ENCODE measurements at places on chromosomes 1 and 21. TPM values are rescaled to one million over a fixed set of nuclear protein-coding genes. Genes with fewer than 3 reads are reported as not detected.

- DNase-seq, result no peak
Observed at GRCh38 chr1:201672685-201673084, 133.8 kb downstream of the NAV1 start.

DNA sequence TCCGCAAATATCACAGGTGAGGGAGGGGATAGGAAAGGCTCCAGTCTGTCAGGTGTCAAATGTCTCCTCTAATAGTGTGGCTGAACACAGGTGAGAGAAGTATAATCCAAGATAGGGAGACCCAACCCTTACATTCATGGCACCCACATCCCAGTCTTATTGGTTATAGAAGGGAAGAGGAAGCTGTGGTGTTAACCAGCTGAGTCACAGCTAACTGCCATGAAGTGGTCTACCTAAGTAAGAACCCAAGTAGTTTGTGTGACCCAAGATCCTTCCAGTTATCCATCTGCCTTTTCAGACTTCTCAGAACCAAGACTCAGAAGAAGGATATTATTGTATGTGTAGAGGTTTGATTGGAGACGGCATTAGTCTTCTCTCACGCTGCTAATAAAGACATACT, 37.1 kb downstream of the DDAH1 start:
- DNase-seq, result no peak

- DNase-seq, result no peak
Observed at GRCh38 chr1:172107316-172107975, 266.1 kb downstream of the DNM3 start.

- DNase-seq, result no peak
Observed at GRCh38 chr1:204858363-204858821, 12.3 kb upstream of the NFASC start.

DNA sequence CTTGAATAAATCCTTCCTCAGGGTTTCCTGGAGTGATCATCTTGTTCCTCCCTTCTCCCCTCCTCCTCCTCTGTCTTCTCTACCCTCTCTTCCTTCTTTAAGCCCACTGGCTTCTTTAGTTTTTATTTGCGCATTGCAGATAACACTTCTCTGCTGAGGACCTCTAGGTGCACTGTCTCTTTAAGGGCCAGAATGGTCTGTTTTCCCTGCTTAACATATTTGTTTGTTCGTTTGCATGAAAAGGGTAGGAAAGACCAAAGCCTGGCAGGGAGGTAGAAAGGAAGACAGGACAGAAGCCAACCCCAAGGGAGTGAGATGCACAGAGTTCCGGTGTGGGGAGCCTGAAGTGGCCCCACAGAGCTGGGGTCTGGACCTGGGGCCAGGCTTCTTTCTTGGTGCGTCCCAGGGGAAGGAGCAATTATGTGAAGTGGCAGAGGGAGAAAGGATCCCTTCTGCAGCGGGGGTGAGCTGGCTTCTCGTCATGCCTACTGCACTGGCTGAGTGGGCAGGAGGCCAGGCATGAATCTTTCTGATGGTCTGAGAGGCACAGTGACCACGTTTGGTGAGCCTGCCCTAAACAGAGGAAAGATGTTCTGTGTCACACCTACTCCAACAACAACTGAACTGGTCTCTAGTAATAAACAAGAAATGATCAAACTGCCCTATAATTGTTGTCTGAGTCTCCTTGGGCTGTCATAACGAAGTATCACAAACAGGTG, 232.7 kb downstream of the KCNJ6 start:
- no peak for DNase-seq

GRCh38 chr1:16999863-17000262, 11.9 kb downstream of the ATP13A2 start:
- DNase-seq, result no peak

DNA sequence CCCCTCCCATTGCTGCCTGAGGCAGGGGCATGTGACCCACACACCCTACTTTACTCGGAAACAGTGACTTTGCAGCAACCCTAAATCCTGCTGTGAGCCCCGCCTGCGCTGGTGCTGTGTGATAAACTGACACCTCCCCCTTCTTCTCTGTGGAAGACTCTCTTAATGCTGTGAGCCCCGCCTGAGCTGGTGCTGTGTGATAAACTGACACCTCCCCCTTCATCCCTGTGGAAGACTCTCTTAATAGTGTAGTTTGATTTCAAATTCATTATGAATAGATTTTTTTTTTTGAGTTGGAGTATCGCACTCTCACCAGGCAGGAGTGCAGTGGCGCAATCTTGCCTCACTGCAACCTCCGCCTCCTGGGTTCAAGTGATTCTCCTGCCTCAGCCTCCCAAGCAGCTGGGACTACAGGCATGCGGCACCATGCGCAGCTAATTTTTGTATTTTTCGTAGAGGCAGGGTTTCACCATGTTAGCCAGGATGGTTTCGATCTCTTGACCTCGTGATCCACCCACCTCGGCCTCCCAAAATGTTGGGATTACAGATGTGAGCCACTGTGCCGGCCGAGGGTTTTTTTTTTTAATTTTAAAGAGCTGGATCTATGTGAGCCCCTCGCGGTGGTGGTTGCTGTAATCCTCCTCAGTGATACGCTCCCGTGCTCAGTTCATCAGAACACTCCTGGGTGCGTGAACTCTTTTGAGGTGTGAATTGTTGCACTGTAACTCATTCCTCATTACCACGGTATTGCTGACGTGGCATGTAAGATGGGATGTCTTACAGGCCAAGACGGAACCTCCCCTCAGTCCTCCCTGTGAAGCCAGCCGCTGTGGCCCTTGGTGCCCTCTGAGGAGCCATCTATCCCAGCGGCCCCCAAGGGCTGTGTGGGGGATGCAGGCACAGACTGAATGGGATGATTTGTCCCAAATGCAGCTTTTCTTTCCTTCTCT, 60.3 kb downstream of the GALNT2 start:
- DNase-seq, result no peak

GRCh38 chr1:178371933-178372388, 124.8 kb downstream of the CLEC20A start:
- DNase-seq, result no peak

DNA sequence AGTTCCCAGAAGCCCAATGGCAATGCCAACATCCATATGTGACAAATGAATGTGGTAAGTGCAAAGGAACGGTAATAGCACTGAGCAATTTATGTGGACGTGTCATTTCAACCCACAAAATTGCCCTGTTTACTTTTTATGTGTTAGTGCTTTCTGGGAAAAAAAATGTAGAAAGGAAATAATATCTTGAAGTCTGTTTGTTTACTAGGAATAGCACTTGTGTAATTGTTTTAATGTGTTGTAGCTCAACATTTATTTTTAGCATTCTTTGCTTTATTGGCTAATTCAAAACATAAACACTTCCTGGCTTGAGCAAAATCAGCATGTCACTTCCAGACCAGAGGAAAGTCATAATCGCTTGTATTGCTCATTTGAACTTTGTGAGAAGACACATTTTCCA, 224.8 kb upstream of the KCNK2 start:
- DNase-seq, result no peak

- no peak for DNase-seq
Observed at GRCh38 chr1:14160781-14161180, 437.7 kb upstream of the KAZN start.

DNA sequence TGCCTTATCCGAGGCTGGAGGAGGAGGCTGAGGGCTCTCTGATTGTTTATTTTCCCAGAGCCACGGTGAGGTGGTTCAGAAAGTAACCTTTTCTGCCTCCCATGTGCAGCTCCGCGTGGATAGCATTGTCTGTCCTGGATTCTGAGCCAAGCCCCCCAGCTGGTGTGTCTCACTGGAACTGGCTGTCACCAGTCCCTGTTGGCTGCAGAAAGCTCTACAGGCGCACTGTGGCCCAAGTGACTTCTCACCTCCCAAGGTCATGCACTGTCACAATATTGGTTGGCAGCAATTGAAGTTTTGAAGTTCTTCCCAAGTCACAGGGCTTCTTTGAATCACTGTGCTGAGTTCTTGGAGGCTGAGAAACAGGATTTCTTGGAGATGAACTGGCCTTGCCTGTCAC, 8.2 kb downstream of the BMP8A start:
- peak; percentile 43 for DNase-seq

DNA sequence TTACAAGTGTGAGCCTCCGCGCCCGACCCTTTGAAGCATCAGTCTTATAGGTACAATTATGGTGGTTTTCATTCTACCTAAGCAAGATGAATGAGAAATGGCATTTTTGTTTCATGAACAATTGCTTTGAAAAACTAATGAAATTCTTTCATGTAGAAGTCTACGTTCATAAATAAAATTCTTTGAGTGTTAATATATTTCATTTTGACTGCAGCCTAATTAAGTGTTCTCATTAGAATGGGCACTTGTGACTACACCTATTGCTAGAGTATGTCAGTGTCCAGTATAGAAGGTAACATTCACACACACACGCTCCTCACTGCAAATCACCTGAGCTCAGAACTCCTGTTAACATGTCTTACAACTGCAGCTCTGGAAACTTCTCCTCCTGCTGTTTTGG, at the start of gene KRTAP15-1:
TSS of gene KRTAP15-1 (plus strand) at position 301 of the 400 bp plus-strand sequence. CDS start at position 354, 53 bp downstream.
- no peak for DNase-seq

- no peak for DNase-seq
Observed at GRCh38 chr1:89581859-89582258, 51.1 kb upstream of the LRRC8C start.

GRCh38 chr21:33368124-33368523, 35.1 kb upstream of the IFNGR2 start:
- DNase-seq, result no peak

GRCh38 chr1:201813226-201813625, 15.7 kb upstream of the IPO9 start:
- DNase-seq, result no peak

DNA sequence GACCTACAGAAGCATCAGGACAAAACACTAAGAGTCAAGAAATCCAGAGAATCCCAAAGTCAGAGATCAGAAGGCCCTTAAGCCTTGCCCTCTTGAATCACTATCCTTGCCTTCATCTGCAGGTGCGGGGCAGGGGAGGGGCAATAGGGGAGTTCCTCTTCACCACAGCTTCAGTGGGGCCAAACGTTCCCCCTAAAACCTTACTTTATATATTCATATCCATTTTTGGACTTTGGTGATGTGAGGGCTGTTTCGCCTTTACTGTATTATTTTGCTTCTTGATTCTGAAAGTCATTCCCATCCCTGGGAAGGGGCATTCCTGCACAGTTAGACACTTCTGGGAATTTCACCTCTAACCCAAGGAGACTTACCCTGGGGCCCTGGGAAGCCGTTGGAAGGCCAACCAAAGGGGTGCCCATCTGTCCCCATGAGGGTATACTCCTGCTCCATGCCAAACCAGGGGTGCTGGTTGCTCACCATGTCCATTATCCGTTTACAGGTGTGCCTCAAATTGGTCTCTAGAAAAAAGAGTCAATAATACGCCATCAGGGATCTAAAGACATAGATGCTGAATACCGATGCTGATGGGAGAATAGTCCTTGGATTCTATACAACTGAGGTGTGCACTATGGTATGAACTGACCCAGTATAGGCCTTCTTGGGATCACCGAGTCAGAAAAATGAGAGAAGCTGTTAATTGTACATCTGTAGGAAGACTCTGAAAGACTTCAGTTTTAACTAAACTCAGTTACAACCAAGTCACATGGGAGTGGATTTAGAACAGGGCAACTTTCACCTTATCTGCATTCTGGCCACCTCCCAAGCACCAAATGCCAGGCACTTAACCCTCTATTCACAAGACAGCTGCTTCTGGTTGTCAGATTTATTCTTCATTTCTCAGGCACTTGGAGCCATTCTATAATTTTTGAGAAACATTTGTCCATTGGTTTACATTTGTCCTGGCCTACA, 5.4 kb downstream of the GLUL start:
- no peak for DNase-seq

GRCh38 chr1:227459977-227460376, 103.4 kb upstream of the ZNF678 start:
- no peak for DNase-seq

- peak; percentile 51 for DNase-seq
Observed at GRCh38 chr1:7389201-7389905, 381.7 kb upstream of the VAMP3 start.

DNA sequence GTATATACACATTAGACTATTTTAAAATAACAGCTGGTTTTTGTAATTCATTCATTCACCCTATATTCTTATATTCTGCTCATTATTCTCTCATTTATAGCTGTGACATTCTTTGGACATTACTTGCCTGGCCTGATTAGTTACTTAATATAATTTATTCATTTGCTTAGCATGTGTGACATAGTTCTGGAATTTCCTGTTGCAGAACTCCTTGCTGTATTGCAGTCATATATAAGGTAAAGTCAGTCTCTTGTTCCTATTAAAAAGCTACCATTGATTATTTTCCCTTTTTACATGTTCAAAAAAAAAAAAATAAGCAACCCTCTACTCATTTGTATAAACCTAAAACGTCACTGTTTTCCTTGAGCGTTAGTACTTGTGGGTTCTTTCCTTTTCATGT, 23.9 kb downstream of the GNAT2 start:
- DNase-seq, result no peak

- no peak for DNase-seq
Observed at GRCh38 chr1:206438554-206438953, 31.7 kb upstream of the IKBKE start.

DNA sequence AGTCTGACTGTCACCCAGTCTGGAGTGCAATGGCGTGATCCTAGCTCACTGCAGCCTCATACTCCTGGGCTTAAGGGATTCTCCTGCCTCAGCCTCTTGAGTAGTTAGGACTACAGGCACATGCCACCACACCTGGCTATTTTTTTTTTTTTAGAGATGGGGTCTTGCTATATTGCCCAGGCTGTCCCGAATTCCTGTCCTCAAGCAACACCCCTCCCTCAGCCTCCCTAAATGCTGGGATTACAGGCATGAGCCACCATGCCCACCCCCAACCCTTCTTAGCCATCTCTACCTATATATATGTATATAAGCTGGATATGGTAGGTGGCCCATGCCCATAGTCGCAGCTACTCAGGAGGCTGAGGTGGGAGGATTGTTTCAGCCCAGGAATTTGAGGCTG, 13.4 kb upstream of the SLC25A44 start:
- DNase-seq, result peak; percentile 20

- no peak for DNase-seq
Observed at GRCh38 chr1:23865543-23865930, 2.6 kb downstream of the FUCA1 start.

IGSF5 gene
- 0.46 TPM for total RNA-seq

SPOCD1 gene
- total RNA-seq, result 13.5 TPM

MAP3K21 gene
- 0.19 TPM for total RNA-seq

RCC1 gene
- total RNA-seq, result 7.9 TPM

GNAT2 gene
- not detected for total RNA-seq

PLCH2 gene
- 1.0 TPM for total RNA-seq

KRTAP19-4 gene
- not detected for total RNA-seq

NBPF11 gene
- 6.7 TPM for total RNA-seq

ACBD3 gene
- 44.0 TPM for total RNA-seq

THEM4 gene
- 9.8 TPM for total RNA-seq

ARHGAP29 gene
- total RNA-seq, result 39.3 TPM

OR2T11 gene
- not detected for total RNA-seq

KCNA2 gene
- total RNA-seq, result 2.7 TPM
